HCT116 (cell line): ENCODE measurements at places on chromosomes 7 and 10. TPM values are rescaled to one million over a fixed set of nuclear protein-coding genes. Genes with fewer than 3 reads are reported as not detected.
A peak's percentile ranks its signal among the peaks of the same experiment; 100 is the strongest.

DNA sequence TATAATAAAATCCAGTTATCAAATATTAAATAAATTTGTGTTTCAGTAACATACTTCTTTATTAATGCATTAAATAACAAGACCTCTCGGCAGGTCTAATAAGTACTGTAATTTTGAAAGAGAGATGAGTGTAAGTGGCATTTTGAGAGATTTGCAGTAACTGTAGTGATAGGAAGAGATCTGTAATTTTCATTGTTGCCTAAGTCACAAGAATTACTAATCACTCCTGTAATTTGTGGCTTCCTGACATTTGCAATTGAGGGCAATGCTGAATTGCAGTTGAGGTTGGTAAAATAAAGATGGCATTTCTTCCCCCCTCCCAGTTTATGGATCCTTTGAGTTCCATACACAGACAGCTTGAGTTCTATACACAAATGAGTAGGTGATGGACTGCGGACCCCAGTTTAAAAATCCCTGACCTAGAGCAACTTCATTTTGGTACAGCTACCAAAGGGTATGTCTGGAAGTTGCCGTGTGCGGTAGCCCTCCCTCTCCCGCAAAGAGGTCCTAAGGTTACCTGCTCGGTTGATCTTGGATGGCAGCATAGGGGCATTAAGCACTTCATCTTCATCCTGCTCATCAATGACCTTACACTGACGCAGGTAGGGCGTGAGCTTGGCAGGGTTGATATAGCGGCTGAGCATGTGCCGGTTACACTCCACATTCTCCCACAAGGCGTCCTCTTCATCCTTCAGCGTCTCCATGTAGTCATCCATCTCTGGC, 96.4 kb downstream of the CARD11 start:
- DNase-seq, result no peak

DNA sequence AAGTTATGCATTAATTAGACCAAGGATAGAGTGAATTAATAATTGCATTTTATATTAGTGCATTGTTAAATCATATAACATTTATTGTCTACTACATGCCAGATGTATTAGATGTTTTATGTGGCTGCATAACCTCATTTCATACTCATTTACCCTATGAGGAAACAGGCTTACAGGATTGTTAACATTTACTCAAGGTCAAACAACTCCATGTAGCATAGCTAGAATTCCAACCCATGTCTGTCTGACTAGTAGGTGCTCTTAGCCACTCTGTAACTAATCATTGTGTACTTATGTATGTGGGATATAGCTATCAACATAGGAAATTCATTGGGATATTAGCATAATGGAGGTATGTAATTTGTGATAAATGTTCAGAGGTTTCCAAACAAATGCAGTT, 46.3 kb downstream of the PHYHIPL start:
- DNase-seq, result no peak

- no peak for DNase-seq
Observed at GRCh38 chr10:117053482-117053881, 48.5 kb upstream of the SHTN1 start.

DNA sequence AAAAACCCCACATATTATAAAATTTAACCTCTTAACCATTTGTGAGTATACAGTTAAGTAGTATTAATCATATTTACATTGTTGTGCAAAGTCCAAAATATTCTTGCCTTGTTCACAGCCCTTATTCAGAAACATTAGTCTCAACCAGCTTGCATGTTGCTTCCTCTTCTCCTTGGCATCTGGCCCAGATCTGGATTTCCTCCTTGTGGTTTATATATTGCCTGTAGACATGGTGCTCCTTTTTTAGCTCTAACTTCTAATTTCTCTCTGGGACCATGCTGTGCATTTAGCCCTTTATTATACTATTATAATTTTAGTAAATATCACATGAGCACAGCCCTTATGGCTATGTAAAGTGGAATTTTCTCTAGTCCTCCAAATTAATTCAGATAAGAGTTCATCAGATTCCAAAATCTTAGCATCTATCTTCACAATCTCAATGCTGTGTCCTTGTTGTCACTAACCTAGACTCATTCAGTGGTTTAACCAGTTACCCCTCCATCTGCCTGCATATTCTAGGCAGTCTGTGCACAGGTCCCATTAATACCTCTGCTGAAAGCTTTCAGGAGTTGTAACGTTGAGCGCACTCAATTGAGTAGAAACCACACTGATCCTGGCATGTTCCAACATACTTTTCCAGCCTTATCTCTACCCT, 7.9 kb downstream of the CPED1 start:
- no peak for DNase-seq

DNA sequence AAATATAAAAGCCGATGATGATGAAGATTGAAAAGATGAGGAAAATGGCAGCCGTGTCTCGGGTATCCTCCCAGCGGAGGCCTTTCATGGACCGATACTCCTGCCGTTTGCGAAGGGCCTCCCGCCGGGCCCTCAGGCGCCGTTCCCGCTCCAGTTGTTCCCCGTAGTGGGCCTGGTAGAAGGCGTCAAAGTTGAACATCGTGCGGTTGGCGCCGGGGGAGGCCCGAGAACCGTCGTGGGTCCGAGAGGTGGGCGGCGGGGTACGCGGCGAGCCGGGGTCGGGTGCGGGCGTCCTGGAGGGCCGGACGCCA, 553 bp downstream of the DNAJC30 start:
- DNase-seq, result no peak

DNA sequence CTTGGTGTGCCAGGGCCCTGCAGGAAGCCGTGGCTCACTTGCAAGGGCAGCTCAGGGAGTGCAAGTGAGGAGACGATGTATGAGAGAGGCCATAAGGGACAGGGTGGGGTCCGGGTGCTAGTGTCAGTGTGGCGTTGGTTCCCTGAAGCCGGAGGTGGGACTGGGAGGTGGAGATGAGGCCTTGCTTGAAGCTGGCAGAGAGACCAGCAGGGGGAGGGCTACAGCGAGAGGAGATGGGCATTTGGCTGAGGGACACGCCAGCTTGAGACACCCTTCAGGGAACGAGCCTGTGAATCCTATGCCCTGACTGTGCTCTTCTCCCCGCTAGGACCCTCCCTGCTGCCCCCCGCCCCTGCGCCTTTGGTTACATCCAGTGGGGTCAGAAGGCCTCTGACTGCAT, 529.1 kb downstream of the TCERG1L start:
- DNase-seq, result no peak

- DNase-seq, result no peak
Observed at GRCh38 chr10:122295451-122295809, 24.3 kb downstream of the BTBD16 start.

DNA sequence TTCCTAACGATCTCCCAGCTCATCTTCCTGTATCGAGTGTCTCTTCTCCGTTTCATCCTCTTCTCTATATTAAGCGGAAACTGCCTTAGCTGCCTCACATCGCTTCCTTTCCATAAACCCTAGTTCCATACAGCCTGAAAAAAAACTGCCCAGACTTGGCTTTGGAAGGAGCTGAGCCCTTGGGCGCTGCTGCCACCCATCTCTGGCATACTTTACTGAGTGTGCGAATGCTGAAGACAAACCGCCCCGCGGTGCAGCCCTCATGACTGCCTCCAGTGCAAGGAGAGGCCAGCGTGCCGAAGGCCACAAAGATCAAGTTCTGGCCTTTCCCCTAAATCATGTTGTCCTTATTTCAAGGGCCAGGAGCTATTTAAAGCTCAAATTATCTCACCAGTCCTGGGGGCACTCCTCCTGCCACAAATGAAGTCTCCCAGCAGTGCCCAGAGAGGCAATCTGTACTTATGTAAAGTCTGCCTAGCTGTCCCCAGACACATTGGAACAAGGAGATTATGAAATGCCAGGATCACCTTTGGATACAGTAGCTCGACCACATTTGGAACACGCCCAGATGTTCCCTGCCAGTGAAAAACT, 25.2 kb downstream of the YWHAG start:
- DNase-seq, result no peak

GRCh38 chr10:72097448-72098300, 9.3 kb upstream of the SPOCK2 start:
- peak; percentile 68 for DNase-seq

DNA sequence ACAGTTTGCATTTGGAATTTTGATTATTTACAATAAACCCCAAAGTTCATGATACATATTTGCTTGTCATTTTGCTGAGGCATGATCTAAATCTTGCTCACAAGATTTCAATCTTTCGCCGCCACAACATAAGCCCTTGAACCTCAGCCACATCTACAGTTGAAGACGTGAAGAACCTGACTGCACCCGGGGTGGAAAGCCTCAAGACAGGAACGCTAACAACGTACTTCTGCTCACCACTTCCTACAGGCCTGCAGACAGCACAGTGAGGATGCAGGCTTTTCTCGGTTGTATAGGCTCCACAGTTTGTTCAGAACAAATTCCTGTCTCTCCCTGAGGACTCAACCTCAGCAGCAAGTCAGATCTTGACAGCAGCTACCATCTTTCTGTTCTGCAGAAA, 393.8 kb upstream of the PRKCQ start:
- DNase-seq, result no peak

GRCh38 chr10:110657973-110658691, 14.0 kb downstream of the RBM20 start:
- no peak for DNase-seq

GRCh38 chr10:122419876-122420623, 34.4 kb upstream of the ARMS2 start:
- DNase-seq, result no peak

DNA sequence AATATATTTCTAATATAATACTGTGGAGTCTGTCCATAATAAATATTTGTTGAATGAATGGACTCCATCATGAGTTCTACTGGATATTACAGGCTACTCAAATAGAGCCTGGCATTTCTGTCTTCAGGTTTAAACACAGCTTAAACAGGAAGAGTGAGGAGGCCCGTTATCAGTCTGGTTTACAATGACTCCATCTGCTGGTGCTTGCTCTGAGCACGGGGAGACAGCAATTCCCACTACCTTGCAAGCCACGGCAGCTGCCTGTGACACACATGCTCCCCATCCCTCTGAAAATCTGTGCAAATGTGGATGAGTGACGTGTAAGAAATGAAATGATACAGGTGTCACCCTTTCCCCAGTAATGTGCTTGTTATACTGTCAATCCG, 293.5 kb upstream of the IMMP2L start:
- DNase-seq, result no peak

DNA sequence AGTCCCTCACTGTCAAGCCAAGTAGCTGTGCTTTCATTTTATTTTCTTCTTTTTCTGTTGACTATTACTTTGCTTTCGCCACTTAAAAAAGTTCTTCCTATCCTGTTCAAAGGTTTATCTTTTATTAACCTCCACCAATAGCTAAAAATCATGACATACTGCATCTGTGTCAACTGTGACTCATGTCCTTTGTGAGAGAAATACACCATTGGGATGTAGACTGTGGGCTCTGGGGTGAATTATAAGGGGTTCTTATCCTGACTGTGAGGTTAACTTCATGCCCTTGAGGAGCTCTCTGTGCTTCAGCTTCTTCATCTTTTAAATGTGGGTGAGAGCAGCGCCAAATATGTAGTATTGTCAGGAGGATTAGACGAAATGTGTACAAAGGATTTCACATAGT, 71.9 kb upstream of the ANKRD30A start:
- no peak for DNase-seq

GRCh38 chr10:1665681-1666080, 71.6 kb downstream of the ADARB2 start:
- DNase-seq, result no peak

DNA sequence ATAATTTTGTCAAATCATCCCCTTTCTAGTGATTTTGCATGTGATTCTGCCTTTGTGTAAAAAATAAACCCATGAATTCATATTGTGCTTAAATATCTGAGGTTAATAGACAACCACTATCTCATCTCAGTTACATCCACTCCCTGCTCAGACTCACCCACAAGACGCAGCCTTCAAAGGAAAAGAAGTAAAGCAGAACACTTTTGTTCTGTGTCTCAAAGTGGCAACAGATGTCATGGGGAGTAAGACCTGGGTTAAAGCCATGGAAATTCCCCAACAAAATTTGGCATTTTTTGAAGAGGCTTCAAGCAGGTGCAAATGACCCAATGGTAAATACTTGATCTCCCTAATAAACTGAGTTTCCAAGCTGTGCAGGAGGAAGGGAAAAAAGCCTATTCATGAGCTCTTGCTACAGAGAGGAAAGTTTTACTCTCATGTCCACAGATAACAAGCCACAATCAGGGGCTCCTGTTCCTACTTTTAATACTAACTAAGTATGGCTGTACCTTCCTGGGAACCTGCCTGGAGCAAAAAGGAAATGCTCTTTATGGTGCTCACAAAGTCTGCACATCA, 4.7 kb downstream of the CYP3A7 start:
- no peak for DNase-seq

DNA sequence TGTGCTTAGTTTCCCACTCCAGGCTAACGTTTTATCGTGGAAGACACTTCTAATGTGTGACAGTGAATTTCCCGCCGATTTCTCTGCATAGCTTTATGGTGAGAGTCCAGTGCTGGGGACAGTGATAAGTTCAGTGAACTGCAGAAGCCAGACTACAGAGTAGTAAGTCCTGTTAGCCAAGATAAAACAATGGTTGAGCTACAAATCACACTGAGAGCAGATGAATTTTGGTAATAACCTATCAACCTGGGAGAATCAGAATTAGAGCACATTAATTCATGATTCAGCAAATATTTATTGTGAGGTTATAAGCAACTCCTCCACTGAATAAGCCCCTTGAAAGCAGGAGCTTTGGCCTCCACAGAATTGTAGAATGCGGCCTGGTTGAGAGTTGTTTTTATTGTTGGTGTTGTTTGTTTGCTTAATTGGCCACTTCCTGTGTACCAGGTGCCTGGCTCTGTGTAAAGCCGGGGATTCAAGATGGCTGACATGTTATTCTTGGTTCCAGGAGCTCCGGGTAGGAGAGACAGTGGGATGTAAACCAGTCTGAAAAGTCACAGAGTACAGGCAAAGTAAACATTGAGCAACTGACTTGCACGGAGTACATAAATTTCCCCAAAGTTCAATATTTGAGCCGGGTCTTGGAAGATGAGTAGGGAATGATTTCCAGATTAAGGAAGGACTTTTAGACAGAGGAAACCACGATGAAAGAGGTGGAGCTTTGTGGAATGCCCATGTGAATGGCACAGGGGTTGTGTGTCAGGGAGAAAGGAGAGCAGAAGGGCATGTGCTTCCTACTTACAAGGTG, 112.7 kb downstream of the SNX10 start:
- no peak for DNase-seq

DNA sequence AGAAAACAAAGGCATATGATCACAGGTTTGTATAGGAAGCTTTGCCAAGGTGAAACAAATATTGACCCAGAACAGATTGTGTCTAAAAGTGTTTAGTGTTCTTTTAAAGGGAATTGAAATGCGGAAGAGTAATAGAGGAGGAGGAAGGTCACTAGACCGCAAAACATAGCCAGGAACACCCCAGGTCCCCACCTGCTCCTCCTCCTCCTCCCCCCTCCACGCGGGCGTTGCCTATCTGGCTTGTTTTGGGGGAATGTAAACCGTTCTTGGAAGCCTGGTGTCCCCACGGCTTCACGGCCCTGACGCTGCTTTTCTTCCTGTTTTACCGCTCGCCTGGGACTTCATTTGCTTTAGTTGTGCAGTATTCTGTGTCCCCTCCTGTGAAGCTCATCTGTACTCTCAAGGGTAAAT, 81.0 kb upstream of the PFKP start:
- no peak for DNase-seq

GRCh38 chr7:150334108-150334507, 7.3 kb downstream of the RARRES2 start:
- no peak for DNase-seq

The NPTX2 gene
- total RNA-seq, result not detected

The TFR2 gene
- 11.8 TPM for total RNA-seq

The AQP1 gene
- total RNA-seq, result 2.0 TPM

The OR13A1 gene
- total RNA-seq, result not detected

The ITIH2 gene
- 0.57 TPM for total RNA-seq

The RASA4B gene
- total RNA-seq, result 6.0 TPM

The KCNIP2 gene
- 8.5 TPM for total RNA-seq

The SSC4D gene
- total RNA-seq, result 1.1 TPM

The ZNF425 gene
- 2.1 TPM for total RNA-seq

The ATXN7L1 gene
- total RNA-seq, result 11.5 TPM
